ENCODE measurements at places on chromosomes 3 and 15.

DNA sequence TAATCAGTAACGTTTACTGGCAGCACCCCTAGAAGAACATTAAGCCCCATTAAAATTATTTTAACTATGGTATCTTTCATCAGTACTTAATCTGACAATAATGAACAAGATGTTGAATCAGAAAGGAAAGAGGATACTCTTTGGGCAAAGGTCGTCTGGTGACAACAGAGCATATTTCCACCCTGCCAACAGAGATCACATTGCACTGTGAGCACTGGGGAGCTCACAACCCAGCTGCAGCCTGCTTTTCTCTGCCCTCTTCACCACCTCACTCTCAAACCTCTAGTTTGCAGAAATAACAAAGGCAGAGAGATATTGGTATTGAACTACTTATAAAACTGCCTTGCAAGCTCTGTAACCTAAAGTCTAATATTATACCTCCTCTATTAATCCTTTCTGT, 130.0 kb downstream of the FBN1 start:
- no peak for DNase-seq

DNA sequence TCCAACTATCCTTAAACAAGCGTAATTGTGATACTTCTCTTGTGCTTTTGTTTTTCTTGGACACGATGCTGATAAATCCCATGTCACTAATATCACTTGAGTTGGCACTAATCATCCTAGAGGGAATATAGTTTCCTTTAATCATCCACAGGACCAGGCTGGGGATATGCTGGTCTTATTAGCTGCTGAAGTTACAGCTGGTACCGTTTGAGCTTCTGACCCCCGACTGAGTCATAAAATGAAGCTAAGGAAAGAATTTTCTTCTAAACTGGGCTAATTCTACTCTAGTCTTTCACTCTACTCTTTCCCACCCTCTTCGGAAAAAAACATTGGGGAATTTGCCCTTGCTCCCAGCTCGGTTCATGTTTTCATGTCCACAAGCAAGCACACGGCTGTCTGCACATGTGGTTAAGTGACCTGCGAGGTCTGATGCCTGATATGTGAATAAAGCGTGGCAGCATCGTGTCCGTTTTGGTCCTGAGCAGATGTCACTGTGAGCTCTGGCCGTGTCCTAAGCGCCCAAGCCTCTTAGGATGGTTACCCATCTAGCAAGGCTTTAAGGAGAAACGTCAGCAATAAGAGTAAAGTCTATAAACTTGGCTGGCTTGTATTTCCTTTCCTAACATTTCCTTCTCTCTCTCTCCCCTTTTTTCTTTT, 223.7 kb downstream of the ITPR1 start:
- DNase-seq: no peak

DNA sequence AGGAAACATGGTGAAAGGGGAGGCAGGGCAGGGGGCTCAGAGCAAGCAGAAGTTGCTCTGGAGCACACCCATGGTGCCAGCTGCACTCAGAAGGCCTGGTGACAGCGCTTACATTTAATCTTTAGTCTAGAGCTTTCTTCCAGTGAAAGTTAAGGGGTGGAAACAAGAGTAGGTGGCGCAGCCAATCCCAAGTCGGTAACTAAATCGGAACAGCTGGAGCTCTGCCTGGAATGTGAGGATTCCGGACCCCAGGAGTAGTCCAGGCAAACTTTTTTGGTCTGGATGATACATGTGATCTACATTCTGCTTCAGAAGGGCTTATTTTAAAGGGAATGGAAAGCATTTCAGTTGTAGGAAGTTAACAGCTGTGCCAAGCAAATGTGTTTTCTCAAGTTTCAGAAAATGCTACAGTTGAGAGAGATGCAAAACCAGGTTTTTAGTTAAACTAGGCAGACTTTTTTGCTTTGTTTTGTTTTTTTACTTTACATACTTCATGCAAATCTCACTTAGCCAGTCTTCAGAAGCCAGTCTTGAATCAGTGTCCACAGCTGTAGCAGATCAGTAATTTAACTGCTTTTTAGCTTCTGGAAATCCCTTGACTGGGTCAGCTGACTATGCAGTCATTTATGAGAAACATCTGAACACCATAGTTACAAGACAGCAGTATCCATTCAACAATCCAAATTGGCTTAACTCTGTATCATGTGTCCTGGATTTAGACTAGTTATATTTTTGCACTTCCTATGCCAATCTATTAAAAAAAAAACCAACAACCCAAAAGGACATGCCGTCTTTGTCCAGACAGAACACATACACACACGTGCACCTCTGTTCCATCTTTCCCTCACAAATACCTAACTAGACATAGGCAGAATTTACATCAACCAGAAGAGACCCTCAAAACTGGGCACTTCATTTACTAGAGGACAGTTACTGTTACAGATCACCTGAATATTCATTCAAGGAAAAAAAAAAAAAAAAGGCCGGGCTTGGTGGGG, 33.2 kb downstream of the ZNF106 start:
- peak; percentile 18 for DNase-seq

DNA sequence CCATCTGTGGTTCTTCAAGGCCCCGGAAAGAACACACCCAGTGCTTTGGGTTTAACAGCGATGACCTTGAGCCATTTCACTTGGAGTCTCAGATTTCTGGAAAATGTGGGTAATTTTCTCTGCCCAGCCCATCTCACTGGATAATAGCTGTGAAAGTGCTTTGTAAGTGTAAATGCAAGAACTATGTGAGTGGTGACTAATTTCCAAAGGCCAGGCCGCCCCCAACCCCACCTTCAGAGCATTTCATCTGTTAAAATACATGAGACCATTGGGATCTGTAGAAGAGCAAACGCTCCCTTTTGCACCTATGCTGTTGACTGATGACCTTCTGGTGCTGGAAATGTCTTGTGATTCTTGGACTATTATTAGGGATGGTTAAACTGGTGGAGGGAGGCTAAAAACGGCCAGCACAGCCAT, 196.8 kb upstream of the LPP start:
- no peak for DNase-seq

DNA sequence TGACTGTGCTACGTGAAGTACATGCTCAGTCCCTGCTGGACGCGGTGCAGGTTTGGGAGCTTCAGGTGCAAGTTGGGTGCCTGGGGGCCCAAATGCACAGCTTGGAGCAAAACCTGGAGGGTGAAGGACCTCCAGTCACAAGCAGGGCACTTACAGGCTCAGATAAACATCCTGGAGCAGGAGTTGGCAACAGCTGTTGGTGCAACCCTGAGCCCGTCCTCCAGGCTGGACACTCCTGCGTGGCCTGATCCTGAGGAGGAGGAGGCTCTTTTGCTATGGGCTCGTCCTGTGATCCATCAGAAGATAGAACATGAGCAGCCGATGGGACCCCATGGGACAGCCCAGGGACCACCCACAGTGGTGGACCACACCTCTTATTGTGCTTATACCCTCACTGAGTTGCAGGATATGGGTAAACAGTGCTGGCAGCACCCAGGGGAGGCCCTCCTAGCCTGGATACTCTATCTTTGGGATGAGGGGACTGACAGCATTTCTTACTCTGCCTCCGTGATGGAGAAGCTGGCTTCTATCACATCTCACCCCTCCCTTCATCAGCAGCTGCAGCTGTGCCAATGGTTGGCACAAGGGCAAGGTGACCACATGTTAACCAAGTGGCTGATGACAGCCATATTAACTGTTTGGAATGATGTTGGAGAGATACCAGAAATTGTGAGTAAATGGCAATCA, 301.6 kb downstream of the ZPLD1 start:
- no peak for DNase-seq

DNA sequence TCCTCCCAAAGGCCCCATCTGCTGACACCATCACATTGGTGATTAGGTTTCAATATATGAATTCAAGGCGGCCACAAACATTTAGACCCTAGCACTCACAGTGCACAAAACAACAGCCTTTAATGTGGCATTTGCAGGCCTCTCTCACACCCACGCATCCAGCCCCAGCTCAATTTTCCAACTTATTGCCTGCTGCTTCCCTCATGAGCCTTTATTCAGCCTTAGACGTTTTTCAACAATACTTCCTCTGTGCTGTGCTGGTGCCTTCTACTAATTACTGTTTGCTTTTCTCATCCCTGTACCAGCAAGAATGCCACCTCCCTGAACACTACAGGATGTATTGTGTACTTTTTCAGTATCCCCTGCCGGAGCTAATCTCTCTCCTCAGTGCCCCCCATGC, 334.6 kb downstream of the GABRB3 start:
- DNase-seq: peak; percentile 28

- no peak for DNase-seq
Measured at GRCh38 chr3:109631897-109632296, 294.6 kb upstream of the DPPA4 start.
